PC-3 (cell line): ENCODE measurements at places on chromosomes 4 and X. TPM values are rescaled to one million over a fixed set of nuclear protein-coding genes. Genes with fewer than 3 reads are reported as not detected.

GRCh38 chrX:70466968-70467367 is 22.3 kb downstream of the DLG3 start:
- peaks cover 12% of the 10 kb centered on the region for H3K4me1 ChIP-seq
- no peak overlapping the region for H3K27ac ChIP-seq
- H3K36me3 ChIP-seq, result no peaks in the 10 kb centered on the region
- H3K4me3 ChIP-seq, result no peak overlapping the region
- no peak for DNase-seq

- H3K4me3 ChIP-seq, result no peak overlapping the region
- no peak overlapping the region for H3K27ac ChIP-seq
- peaks cover 10% of the 10 kb centered on the region for H3K27me3 ChIP-seq
- DNase-seq, result no peak
- no peaks in the 10 kb centered on the region for H3K4me1 ChIP-seq
Observed at GRCh38 chr4:154009191-154009590, 220.3 kb upstream of the SFRP2 start.

- no peaks in the 10 kb centered on the region for H3K27me3 ChIP-seq
- peak overlapping the region; percentile 23; the same call in 1 of the 2 replicates for H3K27ac ChIP-seq
- H3K4me1 ChIP-seq, result no peaks in the 10 kb centered on the region
- no peak overlapping the region for H3K4me3 ChIP-seq
Observed at GRCh38 chrX:1086444-1087409, 125.7 kb downstream of the CRLF2 start.

Gene GPR119
- total RNA-seq, result not detected in 2 replicates

Gene SATL1
- total RNA-seq, result not detected in 2 replicates
